NCI-H526 (cell line): ENCODE measurements at places on chromosomes 16 and 17.
A peak's percentile ranks its signal among the peaks of the same experiment; 100 is the strongest.

DNA sequence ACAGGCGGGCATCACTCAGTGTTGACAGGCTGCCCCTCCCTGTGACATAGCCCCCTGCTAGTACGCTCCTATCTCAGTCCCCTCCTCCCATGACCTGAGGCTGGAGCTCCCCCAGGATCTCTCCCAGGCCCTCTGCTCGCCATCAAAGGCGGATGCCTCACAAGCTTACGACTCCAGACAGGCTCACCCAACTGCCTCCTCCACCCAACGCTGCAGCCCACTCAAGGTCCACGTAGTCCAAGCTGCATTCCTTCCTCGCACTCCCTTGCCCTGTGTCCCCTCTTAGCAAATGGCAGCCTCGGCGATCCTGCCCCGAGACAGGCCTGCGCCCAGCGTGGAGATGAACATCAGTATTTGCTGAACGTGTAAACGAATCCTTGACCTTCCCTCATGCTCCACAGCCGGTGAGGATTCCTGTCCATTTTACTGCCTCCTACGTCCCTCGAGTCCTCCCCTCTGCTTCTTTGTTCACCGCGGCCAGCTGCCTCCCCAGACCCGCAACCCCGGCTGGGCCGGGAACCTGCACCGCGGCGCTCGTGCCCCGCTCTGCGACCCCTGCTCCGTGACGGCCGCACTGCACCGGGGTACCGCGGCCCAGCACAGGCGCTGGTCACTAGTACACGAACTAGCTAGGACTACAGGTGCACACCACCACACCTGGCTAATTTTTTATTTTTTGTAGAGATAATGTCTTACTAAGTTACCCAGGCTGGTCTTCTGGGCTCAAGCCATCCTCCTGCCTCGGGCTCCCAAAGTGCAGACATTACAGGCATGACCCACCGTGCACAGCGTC is 838 bp upstream of the TMEM97 start:
- peak; percentile 76 for DNase-seq

DNA sequence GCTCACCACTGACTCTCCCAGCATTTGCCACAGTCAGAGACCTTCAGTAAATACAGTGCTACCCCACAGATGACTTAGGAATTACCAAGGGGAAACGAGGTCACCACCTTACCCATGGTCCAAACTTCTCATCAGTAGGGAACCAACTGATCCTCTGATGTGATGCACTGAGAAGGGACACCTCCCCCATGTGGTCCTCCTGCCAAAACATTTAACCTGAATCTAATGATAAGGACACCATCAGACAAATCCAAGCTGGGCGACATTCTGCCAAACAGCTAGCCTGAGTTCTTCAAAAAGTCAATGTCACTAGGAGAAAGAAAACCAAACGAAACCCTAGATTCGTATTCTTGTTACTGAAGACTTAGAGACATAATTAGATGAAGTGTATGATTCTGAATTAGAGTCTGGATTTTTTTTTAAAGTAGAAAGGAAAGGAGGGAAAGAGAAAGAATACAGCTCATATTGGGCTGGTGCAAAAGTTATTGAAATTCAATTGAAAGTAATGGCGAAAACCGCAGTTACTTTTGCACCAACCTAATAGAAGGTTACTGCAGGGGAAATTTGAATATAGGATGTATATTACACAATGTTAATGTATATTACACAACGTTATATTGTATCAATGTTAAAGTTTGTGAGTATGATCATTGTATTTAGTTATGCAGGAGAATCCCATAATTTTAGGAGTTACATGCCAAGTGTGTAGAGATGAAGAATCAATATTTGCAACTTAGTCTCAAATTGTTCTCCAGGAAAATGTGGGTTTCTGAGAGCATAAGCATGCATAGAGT is 2.3 kb upstream of the CSNK2A2 start:
- DNase-seq = no peak

DNA sequence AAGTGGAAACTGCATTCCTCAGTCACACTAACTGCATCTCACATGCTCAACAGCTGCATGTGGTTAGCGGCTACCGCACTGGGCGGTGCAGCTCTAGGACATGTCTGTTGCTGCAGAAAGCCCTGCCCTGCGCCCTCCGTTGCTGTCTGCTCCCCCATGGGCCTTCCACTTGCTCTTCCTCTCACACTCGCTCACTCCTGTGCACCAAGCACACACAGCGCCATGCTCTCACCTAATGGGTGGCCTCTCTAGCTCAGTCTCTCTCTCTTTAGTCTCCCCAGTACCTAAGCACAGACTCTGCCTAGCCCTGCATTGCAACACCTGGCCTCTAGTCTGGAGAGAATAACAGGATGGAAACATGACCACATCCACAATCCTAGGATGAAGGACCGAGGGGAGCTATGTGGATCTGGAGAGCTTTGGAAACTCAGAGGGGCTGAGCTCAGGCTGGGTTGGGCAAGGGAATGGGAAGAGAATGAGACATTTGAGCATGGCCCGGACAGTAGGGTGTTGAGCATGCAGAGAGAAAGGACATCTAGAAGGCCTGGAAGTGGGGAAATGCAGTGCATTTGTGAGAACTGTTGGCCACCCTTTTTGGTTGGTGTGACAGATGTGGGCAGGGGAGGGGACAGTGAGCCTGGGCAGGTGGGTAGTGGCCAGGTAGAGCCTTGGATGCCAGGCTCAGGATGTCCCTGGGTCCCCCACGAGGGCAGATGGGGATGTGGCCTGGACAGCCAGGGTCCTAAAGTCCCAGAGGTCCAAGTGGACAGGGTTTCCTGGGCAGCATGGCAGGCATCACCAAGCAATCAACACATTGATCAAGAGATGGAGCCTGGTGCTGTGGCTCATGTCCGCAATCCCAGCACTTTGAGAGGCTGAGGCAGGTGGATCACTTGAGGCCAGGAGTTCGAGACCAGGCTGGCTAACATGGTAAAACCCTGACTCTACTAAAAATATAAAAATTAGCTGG is 16.1 kb downstream of the SGCA start:
- no peak for DNase-seq

DNA sequence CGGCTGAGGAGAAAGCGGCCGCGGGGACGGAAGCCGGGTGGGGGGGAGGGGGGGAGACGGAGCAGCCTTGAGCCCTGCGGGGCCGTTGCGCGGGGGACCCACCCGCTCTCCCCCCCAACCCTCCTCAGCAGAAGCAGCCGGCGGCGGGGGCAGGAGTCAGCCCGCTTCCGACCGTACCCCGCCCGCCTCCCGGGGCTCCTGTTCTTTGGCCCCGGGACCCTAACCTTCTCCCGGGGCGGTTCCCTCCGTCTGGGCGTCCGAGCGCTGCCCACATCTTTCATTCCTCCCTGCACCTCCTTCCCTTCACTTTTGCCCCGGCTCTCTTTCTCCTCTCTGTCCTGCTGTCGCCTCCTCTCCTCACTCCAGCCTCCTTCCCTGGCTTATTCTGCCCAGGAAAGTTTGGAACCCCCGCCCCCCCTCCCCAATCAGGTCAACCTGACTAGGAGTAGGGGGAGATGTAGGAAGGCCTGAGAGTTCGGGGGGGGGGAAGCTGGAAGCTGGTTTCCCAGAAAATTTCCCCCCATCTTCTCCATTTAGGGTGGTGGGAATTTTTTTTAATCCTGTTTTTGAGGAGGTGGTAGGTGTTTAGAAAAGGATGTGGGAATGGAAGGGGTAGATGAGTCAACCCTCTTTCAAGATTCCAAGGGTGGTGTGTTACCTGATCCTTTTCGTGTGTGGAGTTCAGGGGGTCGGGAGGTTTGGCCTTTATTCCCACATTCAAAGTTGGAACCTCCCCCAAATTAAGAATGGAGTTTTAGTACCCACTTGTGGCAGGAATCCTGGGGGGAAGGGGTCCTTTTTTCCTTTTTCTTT is 427 bp upstream of the NLK start:
- DNase-seq = no peak

GRCh38 chr16:2702871-2703745 is 16.9 kb downstream of the PRSS27 start:
- DNase-seq = no peak

- no peak for DNase-seq
These were observed 1.3 kb downstream of the NETO2 start for GRCh38 chr16:47142486-47142820.

- DNase-seq = no peak
These were observed 48.5 kb downstream of the CDH13 start for GRCh38 chr16:82675300-82675699.

DNA sequence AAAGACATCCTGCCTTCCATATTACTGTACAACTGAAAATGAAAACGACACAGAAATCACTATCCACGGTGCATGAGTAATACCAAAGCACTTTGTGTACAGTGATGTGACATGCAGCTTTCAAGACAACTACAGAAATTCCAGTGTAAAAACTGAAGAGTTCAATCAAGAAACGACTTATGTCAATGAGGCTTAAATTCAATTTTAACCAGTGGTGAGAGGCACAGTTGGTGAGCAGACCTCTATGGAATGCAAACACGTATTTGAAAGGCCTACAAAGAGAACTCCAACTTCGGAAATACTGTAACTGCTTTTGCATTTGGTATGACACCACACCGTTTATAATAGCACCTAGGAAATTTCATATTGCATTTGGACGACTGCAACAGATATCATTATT is 87.6 kb downstream of the USP31 start:
- no peak for DNase-seq

GRCh38 chr16:66486773-66487579 is 59.9 kb downstream of the BEAN1 start:
- DNase-seq = no peak

DNA sequence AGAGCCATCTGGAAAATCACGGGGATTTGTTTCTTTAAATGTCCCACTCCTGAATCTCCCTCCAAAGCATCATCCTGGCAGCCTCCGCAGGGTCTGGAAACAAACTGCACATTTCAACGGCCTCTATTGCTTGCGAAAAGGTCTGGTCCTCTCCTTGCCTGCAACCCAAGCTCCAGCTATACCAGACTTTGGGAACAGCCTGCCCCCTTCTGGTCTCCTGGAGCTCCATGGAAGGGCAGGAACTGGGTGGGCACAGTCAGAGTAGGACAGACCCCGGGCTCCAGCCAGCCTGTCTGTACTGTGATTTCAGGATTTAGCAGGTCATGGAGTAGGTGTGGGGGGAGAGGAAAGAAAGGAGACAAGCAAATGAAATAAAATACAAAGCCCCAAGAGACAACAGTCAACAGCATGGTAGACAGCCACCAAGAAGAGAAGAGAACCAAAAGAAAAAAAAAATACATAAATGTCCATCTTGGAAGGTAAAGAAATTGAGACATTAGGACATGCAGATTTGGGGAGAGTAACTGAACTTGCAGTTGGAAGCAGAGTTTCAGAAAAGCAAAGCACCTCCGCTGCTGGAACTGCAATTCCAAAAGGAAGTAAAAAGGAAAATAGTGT is 2.7 kb downstream of the XYLT1 start:
- no peak for DNase-seq

DNA sequence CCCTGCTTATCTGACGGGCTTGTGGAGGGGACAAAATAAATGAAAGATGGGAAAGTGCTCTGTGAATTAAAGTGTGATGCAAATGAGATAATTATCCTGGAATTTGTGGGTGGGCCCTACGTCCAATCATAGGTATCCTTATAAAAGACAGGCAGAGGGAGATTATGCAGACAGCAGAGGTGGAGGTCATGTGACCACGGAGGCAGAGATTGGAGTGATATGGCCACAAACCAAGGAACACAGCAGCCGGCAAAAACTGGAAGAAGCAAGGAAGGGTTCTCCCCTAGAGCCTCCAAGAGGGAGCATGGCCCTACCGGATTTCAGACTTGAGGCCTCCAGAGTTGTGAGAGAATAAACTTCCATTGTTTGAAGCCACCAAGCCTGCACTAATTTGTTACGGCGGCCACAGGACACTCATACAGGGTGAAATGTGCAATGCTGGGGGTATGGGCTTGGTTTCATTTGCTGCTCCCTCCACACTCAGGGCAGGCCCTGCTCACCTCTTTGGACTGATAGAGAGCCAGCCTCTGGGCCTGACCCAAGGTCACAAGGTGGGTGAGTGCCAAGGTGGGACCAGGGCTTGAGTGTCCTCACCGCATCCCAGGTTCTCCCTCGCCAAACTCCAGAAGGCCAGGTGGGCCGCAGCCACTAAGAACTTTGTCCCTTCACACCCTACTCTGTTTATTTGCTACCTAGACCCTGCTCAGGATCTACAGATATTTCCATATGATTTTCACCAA is 149.6 kb upstream of the TNRC6C start:
- no peak for DNase-seq

DNA sequence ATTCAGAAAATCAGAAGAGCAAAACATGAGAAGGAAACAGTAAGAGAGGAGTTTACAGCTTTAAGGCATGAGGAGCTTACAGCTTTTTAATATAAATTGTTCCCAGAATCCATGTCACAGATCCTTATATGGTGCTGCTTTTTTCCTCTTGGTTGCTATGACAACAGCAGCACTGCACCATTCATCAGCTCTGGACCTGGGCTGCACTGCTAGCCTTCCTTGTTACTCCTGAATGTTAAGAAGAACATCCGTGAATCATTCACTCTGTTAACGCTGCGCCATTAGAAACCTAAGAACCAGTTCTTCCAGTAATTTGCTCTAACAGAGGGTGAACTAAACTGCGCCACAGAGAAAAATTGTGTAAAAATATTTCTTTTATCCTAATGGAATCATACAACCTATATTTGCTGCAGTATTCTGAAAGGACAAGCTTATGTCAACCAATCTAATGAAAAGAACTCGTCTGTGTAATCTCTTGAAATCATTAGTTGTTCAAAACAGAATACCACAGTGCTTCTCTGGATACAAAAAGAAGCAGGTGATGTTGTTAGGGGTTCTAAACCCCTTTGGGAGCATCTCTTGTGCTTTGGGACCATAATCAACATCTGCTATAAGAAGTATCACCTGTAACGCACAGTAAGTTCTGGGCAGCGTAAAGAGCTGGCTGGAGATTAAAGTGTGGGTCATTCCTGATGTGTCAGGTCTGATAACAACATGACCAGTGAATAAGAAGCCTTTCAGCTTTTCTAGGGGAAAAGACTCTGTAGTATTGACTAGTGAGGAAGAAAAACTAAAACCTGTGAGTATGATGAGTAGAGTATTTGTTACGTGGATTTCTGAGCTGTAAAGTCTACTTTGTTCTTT is 151.2 kb downstream of the TANC2 start:
- no peak for DNase-seq

- DNase-seq = no peak
These were observed 20.7 kb downstream of the UBN1 start for GRCh38 chr16:4868026-4868425.

DNA sequence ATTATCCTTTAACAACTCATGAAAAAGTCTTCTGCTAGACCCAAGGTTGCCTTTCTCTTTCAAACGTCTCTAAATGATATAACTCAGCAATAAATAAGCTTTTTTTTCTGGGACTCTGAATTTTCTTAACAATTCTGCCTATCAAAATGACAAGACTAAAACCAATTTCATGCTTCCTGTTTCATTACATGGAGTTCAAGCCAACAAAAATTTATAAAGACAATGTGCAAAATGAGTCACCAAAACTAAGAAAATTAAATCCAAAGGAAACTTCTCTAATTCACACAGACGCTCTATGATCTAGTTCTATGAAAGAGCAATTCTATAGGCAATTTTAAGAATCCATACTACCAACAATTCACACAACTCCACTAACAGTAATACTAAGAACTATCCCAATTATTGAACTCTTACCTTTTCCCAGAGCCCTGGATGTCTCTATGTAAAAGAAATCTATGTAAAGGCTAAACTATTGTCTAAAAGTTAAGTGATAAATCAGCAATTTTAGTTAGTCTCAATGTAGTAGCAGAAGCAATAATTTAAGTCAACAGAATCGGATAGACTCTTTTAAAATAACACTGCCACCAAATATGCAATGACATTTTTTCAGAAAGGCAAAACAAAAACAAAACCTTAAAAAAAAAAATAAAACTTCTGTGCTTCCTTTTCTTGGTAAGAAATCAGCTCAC is 44.2 kb downstream of the ZZEF1 start:
- no peak for DNase-seq
